ENCODE measurements at places on chromosomes 12 and 14.

GRCh38 chr12:27517961-27518665 lies 5.9 kb upstream of the PPFIBP1 start:
- no peak for DNase-seq

DNA sequence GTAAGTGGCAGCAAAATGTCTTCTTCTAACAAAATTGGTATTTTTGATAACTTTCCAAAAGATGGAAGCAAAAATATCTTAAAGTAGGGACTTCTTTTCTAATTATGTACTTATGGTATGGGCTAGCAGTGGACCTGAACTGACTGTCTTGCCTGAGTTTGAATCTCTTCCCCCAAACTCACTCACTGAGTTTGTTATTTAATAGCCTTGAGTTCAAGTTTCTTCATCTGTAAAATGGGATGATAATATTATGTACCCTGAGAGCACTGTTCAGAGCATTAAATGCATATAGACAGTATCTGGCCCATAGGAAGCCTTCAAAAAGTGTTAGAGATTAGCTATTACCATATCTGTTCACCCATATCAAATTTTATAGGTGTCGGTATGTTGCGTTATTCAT lies 210.4 kb upstream of the NUDT4 start:
- DNase-seq = no peak

DNA sequence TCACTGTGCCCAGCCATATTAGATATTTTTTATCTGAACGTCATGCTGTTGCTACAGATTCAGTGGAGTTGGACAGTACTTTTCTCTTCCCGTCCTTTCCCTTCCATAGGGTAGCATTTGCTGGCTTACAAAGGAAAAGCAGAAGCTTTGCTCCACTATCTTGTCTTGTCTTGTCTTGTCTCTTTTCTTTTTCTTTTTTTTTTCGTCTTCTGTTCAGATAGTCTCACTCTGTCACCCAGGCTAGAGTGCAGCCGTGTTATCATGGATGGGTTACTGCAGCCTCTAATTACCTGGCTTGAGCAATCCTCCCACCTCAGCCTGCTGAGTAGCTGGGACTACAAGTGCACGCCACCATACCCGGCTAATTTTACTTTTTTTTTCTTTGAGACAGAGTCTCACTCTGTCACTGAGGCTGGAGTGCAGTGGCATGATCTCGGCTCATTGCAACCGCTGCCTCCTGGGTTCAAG lies 21.1 kb downstream of the OR10G3 start:
- no peak for DNase-seq

DNA sequence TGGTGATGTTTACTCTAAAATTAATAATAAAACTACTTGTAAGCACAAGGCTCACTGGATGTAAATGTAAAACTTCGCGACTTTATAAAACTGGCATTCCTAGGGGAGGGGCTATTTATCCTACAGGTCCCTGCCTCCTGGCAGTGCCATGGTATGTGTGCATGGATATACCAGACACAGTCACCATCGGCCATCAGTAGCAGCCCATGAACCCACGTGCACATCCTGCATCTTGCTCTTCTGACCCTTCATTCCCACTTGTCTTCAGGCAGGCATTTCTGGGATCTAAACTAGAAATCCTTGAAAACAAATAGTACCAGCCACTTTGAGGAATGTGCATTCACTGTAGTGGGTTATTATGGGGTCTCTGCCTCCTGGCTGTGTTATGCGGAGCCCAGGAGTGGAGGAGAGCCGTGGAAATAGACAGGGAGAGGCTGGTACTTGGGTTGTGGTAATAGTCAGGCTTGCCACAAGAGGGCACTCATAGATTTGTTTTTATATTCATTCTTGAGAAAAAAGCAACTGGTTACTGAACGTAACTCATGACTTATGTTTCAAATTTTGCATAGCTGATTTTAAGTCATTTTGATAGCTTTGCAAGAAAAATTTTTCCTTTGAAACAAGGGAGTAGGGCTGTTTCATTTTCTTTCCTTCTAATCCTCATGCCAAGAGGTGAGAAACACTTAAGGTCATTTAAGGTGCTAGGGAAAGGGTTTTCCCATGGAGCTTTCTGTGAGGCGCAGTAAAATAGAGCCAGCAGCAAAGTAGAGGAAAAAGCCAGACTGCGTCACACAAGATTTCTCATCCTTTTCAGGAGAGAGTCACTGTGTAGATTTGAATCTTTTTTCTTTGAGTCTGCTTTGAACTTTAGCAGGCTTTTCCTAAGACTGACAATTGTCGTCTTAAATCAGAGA lies 17.4 kb upstream of the GALNT16 start:
- DNase-seq = peak; percentile 92

DNA sequence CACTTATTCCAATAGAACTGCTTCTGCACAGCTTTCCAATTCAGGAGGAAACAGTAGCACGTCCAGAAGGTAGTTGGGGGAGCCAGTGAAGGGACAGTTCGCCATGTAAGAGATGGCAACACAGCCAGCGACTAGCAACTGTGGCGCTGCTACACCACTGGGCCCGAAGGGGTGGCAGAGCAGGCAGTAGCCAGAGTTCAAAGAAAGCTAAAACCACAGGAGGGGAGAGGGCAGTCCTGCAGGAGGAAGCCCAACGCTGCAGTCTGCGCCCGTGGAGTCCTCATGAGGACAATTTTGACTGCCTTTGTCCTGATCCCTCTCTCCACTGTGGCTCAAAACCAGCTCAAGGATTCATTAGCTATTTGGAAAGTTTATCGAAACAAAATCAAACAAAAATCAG lies 591.2 kb downstream of the VRK1 start:
- DNase-seq = no peak

DNA sequence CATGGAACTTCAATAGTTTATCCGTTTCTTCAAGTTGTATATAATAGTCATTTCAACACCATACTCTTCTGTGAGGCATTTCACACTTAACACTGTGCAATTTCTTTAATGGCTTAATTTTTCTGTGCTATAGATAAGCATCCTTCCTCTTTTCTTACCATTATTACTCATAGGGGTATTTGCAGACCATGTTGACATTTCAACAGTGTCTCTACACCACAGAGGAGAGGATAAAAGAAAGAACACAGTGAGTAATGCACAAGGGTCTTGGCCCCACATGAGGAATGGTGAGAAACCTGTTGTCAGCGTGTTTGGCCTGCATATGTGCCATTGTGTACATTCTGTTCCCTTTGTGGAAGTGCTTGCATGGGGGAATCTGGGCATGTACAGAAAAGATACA lies 421.5 kb upstream of the MDGA2 start:
- DNase-seq = no peak

GRCh38 chr14:24514209-24514608 lies 6.1 kb upstream of the CMA1 start:
- DNase-seq = no peak
